ENCODE measurements at places on chromosomes 6 and 20.

DNA sequence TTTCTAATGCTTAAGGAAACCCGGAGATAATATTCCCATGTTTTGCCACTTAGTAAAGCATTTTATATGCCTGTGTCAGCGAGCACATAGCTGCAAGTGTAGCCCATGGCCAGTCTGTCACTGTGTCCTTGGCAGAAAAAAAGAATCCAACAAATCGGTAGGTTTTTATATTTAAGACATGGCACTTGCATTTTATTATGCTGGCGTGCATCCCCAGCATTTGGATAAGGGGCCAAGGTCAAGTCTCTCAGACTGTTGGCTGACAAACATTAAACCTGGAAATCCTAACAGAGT lies 1.2 kb upstream of the ZNF184 start:
- DNase-seq = no peak

- DNase-seq = no peak
Observed at GRCh38 chr20:59043698-59044097, 1.1 kb upstream of the PRELID3B start.

DNA sequence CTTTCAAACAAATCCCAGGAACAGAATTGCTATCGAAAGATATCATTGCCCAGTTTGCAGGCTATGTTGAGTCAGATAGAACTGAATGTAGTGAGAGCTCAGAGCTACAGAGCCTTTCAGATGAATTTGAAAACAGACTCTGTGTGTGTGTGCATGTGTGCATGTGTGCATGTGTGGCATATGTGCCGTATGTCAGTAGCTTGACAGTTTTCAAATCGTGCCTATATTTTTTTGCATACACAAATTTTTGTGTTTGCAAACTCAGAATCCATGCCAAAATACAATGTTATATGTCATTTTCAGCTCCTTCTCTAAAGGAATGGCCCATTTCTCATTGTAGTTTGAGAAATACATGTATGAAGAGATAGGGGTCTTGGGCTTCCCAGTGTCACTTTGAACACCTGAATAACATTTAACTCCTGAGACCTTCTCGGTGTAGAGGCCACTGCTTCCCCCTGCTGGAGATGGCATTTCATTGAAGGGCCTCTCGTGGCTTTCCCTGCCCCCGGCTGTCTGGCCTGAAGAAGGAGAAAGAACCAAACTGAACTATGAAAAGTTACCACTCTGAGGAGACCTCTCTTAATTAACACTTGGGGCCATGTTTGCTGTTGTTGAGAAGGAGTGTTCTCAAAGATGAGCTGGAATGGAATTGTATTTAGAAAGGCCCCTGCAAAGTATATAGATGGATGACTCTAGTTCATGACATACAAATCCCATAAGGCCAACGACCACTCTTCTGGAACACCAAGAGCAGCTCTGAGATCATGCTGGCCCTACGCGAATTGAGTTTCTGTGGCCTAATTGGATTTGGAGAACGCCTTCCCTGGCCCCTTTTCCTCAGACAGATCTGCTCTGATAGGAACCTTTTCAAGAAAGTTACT lies 58.7 kb downstream of the VAPB start:
- DNase-seq = peak; percentile 49

- DNase-seq = no peak
Observed at GRCh38 chr6:168876956-168877355, 376.7 kb downstream of the THBS2 start.

- no peak for DNase-seq
Observed at GRCh38 chr6:28315628-28316027, 20.3 kb downstream of the ZSCAN31 start.

- no peak for DNase-seq
Observed at GRCh38 chr6:120405947-120406346, 928.3 kb downstream of the TBC1D32 start.

- no peak for DNase-seq
Observed at GRCh38 chr6:13539572-13539971, 34.8 kb upstream of the SIRT5 start.

DNA sequence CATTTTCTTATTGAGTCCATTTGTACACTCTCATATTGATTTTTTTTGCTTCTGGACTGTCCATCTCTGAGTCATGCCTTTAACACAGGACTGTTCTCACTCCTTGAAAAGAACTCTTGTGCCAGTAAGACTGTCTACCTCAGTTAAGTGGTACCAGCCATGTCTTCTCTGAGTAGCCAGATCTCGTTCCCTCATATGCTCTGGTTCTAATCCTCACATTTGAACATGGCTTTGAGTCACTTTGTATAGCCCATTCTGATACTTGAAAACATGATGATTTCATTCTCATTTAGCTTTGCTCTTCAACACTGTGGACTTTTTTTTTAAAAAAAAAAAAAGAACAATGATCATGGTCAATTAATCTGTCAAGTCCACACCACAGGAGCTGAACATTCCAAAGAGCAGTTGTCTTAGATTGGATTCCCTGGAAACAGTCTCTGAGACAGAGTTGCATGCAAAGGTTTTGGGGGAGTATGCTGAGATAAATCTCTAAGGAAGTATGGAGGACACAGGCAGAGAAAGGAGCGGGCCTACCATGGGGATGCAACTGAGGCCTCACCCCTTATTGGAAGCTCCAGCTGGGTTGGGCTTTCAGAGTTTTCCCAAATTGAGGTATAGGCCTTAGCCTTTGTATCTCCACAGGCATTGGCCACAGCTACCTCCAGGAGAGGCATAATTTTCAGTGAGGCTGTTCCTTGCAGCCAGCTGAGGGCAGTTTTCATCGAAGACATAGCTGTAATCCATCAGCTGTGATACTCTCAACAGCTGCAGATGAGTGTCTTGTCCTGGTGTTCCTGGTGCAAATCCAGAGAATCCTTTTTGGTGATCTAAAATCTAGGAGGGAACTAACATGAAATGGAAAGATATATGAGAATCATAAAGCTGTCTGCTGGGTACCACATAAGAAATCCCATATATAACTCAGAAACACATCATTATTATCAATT lies 6.0 kb upstream of the PTCHD4 start:
- DNase-seq = no peak

GRCh38 chr6:44179072-44179536 lies 20.5 kb downstream of the CAPN11 start:
- DNase-seq = no peak

GRCh38 chr20:63099456-63100173 lies 92.9 kb upstream of the BHLHE23 start:
- no peak for DNase-seq

- DNase-seq = no peak
Observed at GRCh38 chr6:41222513-41222912, 5.6 kb upstream of the TREML4 start.

DNA sequence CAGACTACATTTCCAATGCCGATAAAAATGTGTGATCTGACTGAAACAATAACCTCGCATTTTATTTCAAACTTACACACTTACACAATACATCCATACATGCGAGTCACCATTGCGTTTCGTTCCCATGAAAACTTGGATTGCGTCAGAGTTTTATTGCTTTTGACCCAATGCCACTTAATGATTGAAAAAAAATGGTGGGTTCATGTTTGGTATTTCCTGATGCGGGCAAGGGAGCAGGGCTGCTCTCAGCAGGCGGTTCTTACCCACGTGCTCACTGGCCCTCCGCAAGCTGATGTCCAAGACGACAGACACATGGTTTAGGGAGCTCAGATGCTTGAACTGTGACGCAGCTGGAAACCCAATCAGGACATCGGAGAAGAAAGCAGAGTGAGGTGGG lies 281.0 kb upstream of the SULF2 start:
- DNase-seq = no peak

DNA sequence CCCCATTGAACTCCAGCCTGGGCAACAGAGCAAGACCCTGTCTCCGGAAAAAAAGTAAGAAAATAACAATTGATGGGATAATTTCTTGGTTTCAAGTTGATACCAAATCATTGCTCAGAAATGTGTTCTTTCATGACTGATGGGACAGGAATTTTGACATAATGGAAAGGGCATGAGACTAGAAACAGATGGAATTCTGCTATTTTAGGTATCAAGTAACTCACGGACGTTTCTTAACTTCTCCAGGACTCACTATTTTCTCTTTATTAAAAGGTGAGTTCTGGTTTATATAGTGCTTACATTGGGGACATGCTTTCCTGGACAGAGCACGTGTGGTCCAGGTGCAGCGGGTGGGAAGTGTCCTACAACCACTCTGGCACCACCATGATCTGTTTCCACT lies 6.0 kb upstream of the DSP start:
- DNase-seq = no peak

GRCh38 chr20:57280221-57280620 lies 13.8 kb upstream of the BMP7 start:
- no peak for DNase-seq

GRCh38 chr6:52253494-52253893 lies 9.2 kb upstream of the IL17F start:
- DNase-seq = peak; percentile 41

DNA sequence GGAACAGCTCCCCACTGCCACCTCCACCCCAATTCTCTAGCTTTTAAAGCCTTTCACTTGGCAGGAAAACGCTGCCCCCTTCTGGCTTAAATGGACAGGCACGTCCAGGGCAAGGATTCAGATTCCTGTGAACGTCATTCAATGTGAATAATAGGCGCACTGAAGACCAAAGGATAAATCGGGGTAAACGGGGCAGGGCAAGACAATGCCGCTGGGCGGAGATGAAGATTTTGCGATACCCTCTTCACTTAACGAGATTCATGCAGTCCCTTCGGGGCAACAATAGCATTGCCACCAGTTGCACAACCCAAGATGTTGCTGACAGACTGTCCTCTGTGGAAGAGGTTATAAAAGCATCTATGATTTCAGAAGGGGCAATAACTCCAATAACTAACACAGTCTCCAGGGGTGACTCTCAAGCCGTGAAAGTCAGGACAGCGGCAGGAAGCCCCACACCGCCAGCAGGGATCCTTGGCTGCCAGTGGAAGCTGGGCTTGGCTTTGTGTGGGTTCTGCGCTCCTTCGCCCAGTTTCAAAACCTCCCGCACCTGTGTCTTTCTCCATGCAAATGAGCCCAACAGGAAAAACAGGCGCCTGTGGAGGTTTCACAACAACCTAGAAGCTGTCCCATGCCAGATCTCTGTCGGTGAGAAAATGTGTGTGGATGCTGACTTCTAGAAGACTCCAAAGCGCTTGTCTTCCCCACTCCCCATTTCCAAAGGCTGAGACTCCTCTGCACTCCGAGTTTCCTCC lies 291.8 kb downstream of the BMP7 start:
- no peak for DNase-seq

DNA sequence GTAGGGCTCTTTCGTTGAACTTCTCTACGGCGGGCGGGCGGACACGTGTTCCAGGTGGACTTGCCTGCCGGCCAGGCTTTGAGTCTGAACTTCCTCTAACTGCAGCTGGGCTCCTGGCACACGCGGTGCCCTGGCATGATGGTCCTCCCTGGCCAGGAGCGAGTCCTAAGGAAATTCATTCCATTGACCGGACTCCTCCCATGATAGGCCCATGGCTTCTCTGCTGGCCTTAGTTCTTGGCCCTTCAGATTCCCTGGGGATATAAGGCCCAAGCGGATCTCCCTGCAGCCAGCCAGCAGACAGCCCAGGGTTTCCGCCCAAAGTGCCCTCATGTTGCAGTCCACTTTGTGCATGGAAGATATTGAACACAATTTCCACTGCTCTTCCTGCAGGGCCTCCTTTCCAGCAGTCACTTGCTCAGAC lies 39.4 kb downstream of the TBC1D7 start:
- DNase-seq = no peak

GRCh38 chr20:25470045-25470444 lies 62.6 kb downstream of the GINS1 start:
- peak; percentile 24 for DNase-seq

All from activated naive CD4-positive, alpha-beta T cell treated with Interleukin-2 at 50 U/mL for 16 hours (primary cell).